Activated naive CD8-positive, alpha-beta T cell treated with anti-CD3 and anti-CD28 coated beads, Interleukin-2, amount 50 U/mL, for 16 hours (primary cell): ENCODE measurements at places on chromosomes 6 and 20.
A peak's percentile ranks its signal among the peaks of the same experiment; 100 is the strongest.

DNA sequence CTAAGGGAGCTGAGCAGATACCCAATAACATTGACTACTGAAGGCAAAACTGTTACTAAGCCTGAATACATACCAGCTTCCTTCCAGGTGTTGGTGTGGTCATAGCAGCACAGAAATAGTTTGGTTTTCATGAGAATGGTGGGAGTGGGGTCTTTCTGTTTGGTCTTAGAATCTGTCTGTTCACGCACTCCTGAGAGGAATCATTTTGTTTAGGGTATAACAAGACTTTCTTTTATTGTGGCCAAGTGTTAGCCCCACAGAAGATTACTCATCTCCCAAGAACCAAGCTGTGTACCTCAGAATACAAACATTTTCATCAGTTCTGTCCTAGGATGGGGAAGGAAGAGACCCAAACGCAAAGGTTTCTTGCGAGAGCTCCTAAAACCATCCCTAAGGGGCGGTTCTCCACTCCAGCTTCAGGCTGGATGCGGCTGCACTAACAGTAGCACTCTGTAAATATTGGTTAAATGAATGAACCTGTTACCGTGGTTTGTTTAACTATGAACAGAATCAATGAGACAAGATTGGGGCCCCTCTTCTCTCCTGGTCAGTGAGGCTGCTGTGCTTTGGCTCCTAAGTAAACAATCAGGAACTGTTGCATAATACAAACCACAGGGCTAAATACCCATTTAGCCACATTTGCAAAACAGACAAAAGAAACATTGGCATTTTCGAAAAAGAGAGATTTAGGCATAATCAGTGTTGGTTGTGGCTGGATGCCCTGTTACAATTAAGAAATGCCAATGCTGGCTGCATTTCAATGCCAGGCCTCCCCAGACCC, 44.9 kb downstream of the SNAP25 start:
- no peak for DNase-seq

DNA sequence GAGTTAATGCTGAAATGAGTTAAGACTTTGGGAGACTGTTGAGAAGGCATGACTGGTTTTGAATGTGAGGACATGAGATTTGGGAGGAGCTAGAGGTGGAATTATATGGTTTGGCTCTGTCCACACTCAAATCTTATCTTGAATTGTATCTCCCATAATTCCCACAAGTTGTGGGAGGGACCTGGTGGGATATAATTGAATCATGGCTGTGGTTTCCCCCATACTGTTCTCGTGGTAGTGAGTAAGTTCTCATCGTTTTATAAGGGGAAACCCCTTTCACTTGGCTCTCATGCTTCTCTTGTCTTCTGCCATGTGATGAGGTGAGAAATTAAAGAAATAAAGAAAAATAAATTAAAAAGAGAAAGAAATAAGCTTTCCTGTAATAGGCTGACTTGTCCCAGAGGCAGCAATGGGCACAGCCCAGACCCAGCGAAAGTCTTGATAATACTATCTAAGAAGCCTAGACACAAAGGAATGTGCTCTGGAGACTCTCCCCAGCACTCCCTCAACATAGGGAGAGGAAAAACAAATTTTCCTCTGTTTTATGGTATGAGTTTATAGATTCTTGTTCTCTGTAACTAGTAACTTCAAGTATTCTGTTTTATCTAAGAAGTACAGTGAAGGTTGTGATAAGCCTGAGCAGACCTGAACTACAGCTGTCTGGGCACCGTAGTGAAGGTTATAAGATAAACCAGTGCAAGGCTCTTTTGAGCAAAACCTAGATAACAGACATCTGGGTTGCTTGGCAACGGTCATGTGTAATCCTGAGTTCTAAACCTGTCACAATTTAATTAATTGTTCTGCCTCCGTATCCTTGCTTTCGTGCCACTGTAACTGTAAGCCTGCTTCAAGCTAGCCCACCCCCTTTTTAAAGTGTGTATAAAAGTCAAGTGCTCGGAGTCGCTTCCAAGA, 88.9 kb upstream of the ECI2 start:
- no peak for DNase-seq

DNA sequence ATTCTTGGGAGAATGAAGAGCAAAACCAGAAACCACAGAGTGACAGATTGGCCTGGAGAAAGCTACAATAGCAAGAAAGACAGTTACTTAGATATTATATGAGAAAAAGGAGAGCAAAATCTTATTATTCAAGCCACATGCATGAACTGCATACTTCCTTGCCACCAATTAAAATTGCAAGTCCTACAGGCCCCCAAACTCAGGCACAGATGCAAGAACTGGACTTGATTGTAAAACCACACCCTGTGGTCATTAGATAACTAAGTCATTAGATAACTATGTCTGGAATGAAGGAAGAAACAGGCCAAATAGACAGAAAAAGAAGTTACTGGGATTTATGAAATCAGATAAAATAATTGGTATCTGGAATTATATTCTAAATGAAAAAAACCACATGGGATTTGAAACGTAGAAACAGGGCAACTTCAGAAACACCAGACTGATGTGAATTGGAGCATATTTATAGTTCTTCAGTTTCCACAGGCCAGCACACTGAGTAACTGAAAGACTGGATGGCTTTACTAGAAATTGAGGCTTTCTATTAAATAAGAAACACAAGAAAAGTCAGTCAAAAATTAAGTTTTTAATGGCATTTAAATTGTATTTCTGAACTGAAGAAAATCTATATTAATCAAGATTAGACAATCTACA, 49.4 kb upstream of the CARMIL1 start:
- no peak for DNase-seq

- DNase-seq = no peak
Measured at GRCh38 chr6:111503660-111504059, 20.6 kb upstream of the REV3L start.

- no peak for DNase-seq
Measured at GRCh38 chr6:35177596-35177995, 36.2 kb upstream of the SCUBE3 start.

DNA sequence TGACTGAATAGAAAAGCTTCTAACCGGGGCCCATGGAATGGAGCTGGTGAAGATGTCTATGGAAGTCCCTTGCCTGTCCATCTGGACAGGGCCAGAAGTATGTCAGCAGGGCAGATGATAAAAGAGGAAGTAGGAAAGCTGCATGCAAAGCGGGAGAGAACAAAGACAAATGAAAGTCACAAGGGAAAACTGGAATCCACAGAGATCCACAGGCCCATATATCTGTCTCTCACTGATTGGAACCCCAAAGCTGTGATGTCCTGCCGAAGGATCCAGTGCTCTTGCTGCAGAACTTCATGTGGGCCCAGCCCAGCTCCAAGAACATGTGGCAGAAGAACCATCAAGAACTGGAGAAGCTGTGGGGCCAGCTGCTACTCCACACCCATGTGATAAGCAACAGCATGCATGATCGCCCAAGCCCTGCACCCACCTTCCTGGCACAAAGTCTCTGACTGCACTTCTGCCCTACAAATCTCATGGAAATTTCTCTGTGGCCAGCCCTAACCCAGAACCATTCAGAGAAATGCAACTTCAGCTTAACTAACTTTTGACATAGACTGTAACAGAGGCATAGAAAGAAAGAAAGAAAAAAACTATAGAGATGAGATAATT, 716.0 kb downstream of the KIF16B start:
- DNase-seq = no peak

GRCh38 chr6:145071836-145072235, 663.5 kb downstream of the EPM2A start:
- DNase-seq = no peak

GRCh38 chr6:29230666-29231065, 60.0 kb downstream of the OR2J2 start:
- no peak for DNase-seq

DNA sequence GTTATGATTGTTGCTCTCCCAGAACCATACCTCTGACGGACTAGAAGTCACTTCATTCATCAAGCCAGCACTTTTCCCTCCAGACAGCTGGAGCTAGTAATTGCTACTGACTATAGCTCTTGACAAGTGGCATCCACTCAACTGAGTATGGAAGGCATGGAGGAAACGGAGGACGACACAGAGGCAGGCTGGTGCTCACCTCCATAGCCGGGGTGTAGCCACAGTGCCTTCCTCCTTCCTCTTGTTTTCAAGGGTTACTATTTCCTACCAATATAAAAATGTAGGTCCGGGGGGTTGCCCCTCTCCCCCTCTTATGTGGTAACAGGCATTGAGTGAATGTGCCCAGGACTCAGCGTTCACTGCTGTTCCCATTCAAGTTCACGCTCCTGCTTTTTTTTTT, 23.5 kb upstream of the FOXC1 start:
- no peak for DNase-seq

- peak; percentile 93 for DNase-seq
Measured at GRCh38 chr6:15245361-15246216, at the start of gene JARID2. Gene JARID2, plus strand, starts transcription at chr6:15246069. Its CDS starts 471 bp downstream, at chr6:15246540.

DNA sequence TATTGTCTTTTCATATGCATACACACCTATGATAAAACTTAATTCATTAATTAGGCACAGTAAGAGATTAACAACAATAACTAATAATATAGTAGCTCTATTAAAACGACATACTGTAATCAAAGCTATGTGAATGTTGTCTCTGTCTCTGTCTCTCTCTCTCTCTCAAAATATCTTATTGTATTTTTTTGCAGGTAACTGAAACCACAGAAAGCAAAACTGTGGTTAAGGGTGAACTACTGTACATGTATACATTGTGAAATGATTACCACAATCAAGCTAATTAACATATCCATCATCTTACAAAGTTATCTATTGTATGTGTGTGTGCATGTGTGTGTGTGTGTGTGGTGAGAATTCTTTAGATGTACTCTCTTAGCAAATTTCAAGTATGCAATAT, 242.0 kb upstream of the RSPO3 start:
- no peak for DNase-seq

DNA sequence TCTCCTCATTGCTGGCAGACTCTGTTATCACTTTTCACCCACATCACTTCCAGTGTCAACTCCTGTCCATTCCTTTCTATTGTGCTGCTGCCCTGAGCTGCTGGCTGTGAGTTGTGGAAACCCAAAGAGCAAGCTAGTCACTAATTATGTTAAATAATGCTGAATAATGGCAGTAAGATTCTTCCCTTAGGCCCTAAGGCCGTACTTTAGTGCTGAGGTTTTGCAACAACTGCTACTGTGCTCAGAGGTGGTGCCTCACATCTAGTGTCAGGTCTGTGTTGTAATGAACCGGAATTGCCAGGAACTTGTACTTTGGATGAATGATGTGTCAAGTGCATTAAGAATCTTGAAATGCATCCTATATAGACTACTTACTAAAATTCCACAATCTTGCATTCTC, 372.2 kb upstream of the RNF217 start:
- no peak for DNase-seq

DNA sequence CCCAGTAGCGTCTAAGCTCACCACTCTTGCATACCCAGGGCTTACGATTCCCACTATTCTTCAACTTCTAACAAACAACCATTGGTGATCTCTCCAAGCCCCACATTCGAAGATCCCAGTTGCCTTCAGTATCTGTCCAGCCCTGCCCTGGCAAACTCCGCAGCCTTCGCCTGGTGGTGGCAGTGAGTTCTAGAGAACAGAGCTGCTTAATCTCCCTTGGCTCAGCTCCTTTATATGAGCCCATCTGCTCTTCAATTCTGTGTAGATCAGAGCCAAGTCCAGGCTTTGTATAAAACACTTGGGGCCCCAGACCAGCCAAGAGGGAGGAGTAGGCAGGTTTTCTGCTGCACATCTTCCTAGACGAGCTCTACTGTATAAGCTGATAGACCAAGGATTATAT, 193.3 kb downstream of the PHACTR1 start:
- DNase-seq = no peak

- no peak for DNase-seq
Measured at GRCh38 chr6:17928514-17929430, 58.7 kb downstream of the KIF13A start.

DNA sequence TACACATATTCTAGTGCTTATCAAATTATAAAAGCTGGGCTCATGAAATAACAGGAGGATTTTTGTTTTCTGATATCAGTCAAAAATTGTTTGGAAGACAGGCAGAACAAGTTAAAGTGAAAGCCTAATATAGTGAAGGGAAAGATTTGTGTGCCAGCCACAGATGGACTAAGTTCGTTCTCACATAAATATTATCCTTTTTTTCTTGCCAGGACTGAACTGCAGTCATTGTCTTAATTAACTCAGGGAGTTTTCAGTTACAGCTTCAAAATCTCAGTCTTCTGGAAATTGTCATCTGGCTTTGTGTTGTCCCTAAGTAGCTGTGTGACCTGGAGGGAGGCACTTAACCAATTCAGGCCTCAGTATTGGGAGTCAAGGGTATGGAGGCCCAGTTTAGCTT, 40.7 kb downstream of the PLCB4 start:
- no peak for DNase-seq

DNA sequence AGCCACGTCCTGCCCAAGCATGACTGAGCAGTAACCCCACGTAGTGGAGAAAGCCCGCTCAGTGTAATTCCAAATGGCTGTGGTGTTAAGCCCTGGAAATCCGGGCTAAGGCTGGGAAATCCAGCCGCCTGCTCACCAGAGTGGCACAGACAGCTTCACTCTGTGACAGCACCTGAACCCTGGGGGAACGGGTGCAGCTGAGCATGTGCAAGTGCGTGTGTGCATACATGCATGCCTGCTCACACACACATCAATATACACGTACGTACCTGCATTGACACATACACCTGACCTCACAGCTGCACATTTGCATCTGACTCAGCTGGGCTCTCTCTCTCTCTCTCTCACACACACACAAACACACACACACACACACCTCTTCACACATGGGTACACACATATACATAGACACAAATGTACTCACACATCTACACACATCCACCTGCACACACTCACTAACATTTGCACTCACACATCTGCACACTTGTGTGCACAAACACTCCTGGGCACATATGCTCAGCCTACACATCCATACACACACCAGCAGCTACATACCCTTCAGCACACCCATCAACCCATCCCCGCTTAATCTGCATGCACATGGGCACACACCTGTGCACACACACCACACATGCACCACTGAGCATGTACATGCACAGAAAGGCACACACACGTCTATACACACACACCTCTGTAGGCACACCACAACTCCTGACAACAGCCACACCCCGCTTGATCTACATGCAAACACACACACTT, 114.1 kb downstream of the GRM4 start:
- DNase-seq = no peak

- no peak for DNase-seq
Measured at GRCh38 chr6:116255246-116255800, 1.4 kb upstream of the TSPYL4 start.

- DNase-seq = no peak
Measured at GRCh38 chr6:157721426-157721825, 101.6 kb upstream of the SNX9 start.

GRCh38 chr6:25645916-25646315, 6.1 kb upstream of the SCGN start:
- no peak for DNase-seq

DNA sequence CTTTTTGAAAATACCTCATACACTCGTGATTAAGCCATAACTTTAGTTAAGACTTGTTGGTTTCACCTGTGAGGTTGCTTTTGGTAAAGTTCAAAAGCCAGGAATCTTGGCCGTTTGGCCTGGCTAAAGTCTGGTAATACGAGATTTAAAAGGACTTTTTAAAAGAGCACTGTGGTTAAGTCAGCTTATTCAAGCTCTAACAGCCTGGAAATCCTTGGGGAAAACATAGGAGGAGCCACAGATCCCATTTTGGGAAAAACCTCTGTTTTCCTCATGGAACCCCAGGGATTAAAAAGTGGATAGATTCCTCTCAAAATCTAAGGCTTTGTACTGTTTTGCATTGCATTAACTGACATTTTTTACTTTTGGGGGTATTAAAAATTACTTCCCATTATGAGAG, 13.7 kb upstream of the SLC22A16 start:
- DNase-seq = no peak
